ENCODE measurements at places on chromosomes 6 and 20. TPM values are rescaled to one million over a fixed set of nuclear protein-coding genes. Genes with fewer than 3 reads are reported as not detected.

Gene OR12D3
- total RNA-seq = not detected

Gene AGER
- total RNA-seq = 6.1 TPM

Gene FAM8A1
- total RNA-seq = 18.9 TPM

Gene CDH26
- total RNA-seq = not detected

Gene RNGTT
- 10.3 TPM for total RNA-seq

Data from glomerular endothelial cell (primary cell).